GM06990 (cell line): ENCODE measurements at places on chromosomes 3 and 15.

DNA sequence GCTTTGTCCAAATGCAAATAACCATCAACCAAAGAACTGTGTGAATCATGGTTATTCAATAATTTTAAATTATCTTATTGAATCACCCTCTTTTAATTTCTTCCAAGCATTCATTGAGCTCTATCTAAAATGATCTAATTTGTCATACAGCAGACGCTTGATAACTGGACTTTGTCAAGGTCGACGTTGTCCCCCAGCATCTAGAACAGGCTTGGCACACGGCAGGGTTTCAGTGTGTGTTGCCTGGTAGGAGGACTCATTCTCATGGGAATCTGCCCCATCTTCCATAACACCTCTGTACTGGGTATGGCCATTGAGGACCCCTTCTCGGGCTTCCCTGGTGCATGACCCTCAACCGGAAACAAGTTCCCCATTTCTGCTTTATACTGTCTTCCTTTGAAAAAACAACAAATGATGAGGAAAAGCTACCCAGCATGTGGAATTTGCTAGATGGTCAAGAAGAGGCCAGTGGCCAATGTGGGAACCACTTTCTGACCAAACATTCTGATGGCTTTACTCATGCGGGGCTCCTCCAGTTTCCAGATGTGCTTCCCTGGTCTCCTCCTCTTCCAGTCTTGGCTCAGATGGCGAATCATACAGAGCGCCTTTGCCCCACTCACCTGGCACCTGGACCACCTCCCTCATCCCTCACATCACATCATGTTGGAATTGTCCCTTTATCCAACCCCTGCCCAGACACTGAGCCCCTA is 41.7 kb upstream of the SEC22A start:
- no peak for DNase-seq

GRCh38 chr3:24682141-24682547 is 187.5 kb upstream of the THRB start:
- no peak for DNase-seq

DNA sequence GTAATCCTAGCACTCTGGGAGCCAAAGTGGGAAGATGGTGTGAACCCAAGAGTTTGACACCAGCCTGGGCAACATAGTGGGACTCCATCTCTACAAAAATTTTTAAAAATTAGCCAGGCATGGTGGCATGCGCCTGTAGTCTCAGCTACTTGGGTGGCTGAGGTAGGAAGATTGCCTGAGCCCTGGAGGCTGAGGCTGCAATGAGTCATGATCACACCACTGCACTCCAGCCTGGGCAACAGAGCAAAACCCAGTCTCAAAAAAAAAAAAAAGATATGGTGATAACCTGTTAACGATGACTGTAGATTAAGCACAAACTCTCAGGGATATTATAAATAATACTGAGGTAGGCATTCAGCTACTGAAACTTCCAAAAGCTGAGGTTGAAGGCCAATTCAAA is 107.5 kb downstream of the SLC49A4 start:
- DNase-seq, result no peak

- DNase-seq, result no peak
Measured at GRCh38 chr15:65621638-65622037, at the start of gene SLC24A1. SLC24A1 (plus strand) TSS chr15:65621938; CDS start chr15:65624081, 2,143 bp downstream.

- no peak for DNase-seq
Measured at GRCh38 chr3:185153171-185153771, 411 bp upstream of the C3orf70 start.

DNA sequence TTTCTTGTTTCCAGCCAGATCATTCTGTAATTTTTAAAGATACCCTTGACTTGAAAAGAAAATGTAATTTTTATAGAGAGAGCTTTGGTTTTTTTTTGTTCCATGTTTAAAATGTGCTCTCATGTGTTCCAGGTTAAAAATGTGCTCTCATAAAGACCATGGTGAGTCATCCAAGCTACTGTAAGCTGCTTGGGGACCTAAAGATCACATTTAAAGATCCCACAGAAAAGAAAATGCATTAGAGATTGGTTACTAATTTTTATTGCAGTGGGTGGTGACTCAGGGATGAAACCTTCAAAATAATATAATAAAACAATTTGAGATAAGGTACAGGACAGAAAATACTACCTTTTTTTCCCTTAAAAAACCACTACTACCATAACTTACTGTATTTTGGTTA is 11.0 kb downstream of the TCF12 start:
- DNase-seq, result no peak

GRCh38 chr3:174060431-174060830 is 662.9 kb downstream of the NLGN1 start:
- no peak for DNase-seq

DNA sequence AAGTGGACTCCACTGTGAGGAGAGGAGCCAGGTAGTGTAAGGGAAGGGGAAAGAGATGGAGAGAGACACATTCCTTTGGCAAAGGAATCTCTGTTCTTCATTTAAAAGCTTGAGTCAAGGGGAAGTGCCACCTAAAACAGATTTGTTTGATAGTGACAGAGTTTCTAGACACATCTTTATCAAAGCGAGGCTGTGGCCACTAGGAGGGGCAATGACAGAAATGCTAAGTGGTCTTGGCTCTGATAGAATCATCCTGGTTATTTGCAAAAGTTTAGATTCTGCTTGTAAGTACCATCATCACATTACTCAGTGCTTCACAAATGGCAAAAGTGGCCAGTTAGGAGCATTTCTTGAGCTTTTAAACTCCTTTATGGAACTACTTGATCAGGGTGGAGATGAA is 261.4 kb downstream of the CNTN3 start:
- no peak for DNase-seq

DNA sequence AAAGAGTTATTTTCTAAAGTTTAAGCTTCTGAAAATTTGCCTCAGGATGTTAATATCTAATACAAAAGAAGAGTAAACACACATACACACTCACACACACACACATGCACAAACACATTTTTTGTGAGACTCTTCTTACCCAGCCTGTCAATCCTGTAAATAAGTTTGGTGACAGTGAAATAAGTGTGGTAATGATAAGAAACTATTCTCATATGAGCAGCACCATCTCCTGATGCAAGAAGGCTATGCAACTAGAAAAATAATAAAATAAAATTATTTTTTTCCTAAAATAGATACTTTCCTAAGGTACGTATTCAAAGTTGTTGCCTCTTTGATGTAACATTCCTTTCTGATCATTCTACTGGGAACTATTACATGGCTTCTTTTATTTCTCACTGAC is 155.1 kb downstream of the MECOM start:
- no peak for DNase-seq

GRCh38 chr3:8413337-8413926 is 88.2 kb upstream of the LMCD1 start:
- no peak for DNase-seq

- no peak for DNase-seq
Measured at GRCh38 chr3:170475092-170475685, 56.5 kb downstream of the CLDN11 start.

- DNase-seq, result no peak
Measured at GRCh38 chr15:62592920-62593319, 427.8 kb upstream of the C2CD4B start.

DNA sequence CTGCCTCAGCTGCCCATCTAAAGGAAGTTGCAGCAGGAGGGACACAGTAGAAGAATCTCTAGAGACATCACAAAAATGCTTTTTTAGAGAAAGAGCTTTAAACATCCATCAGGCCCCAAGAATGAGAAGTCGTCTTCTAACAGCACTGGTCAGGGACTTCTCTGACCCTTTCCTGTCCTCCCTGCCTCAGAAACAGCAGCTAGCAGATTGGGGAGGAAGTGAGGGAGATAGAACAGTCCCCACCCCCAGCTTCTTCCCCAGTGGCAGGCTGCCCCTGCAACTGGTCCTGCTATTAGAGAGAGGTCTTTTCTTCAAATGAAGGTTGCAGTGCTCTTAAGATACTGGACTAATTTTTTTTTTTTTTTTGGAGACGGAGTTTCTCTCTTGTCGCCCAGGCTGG is 55.1 kb downstream of the PDE8A start:
- no peak for DNase-seq

DNA sequence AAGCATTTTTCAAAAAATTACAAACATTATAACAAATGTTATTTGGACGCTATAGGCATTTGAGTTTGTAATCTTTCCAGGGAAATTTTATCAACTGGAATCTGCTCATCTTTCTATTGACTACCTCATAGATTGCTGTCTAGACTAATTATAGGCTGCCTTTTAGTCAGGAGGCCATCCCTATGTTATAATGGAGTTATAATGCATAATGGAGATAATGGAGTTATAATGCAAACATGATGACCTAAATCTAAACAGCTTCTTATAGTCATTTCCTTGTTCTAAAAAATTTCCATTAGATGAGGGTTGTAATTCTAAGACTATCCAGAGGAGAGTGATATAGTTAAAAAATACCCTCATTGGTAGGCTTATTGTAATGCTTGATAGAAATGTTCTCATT is 226.4 kb downstream of the SI start:
- DNase-seq, result no peak

GRCh38 chr15:52350423-52350822 is 54.8 kb upstream of the MYO5C start:
- DNase-seq, result no peak
